ENCODE measurements at places on chromosomes 7 and 10. TPM values are rescaled to one million over a fixed set of nuclear protein-coding genes. Genes with fewer than 3 reads are reported as not detected.
A peak's percentile ranks its signal among the peaks of the same experiment; 100 is the strongest.

DNA sequence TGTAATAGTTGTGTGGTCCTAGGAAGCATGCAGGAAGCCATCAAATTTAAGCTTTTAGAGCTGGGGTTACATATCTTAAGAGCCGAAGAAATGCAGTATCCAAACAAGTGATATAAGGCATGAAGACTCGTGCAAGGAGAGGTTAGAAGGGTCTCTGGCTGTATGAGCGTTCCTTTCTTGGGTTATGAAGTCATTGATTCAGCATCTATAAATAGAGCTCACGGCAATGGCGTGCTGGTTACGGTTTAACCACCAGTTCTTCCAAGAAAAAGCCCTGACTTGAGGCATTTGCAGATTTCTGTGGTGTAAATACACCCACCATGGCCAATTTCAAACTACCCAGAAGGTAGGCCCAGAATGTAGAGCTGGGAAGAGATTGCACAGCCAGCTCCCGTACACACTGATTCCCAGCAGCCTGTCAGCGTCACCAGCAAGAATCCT lies 72.0 kb upstream of the KAT6B start:
- no peak for DNase-seq

- DNase-seq: peak; percentile 78
These were observed 163.8 kb downstream of the ELMO1 start for GRCh38 chr7:37284805-37285231.

GRCh38 chr7:45990276-45990675 lies 69.2 kb upstream of the IGFBP3 start:
- no peak for DNase-seq

- no peak for DNase-seq
These were observed 287.1 kb upstream of the C7orf33 start for GRCh38 chr7:148303295-148304082.

DNA sequence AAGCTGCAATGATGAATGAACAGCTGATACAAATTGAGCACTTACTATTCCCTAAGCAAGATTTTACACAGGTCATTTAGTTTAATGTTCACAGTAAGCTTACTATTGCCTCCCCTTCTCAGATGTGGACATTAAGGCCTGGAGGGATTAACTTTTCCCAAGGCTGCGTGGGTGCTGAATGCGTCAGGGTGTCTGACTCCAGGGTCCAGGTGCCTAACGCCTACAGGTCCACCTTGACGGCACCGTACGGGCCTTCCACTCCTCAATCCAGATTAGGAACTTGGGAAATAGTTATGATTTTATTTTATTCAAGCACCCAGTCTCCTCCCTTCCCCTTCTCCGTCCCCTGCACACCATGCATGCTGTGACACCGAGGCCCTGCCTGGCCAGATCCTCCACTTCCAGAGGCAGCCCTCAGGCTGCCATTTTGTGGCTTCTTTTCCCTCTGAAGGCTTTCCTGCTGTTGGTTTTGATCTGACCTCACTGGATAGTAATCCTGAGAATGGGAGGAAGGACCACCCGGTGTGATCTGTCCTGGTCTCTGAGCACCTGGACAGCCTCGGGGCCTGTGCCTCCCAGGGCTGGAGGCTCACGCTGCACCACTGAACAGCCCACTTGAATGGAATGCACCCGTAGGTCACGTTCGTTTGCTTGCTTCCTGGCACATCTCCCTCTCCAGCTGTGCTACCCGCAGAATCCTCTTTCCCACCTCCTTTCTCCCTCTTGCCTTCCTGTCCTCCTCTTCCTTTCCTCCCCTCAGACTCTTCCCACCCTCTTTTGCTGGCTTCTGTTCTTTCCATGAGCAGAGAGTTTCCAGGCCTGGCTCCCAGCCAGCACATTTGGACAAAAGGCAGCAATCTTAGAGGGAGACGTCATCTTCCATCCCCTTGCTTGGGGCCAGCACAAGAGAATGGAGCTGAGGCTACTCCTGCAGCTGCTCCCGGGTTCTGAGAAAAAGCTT lies 14.4 kb downstream of the DENND2A start:
- DNase-seq: peak; percentile 77

DNA sequence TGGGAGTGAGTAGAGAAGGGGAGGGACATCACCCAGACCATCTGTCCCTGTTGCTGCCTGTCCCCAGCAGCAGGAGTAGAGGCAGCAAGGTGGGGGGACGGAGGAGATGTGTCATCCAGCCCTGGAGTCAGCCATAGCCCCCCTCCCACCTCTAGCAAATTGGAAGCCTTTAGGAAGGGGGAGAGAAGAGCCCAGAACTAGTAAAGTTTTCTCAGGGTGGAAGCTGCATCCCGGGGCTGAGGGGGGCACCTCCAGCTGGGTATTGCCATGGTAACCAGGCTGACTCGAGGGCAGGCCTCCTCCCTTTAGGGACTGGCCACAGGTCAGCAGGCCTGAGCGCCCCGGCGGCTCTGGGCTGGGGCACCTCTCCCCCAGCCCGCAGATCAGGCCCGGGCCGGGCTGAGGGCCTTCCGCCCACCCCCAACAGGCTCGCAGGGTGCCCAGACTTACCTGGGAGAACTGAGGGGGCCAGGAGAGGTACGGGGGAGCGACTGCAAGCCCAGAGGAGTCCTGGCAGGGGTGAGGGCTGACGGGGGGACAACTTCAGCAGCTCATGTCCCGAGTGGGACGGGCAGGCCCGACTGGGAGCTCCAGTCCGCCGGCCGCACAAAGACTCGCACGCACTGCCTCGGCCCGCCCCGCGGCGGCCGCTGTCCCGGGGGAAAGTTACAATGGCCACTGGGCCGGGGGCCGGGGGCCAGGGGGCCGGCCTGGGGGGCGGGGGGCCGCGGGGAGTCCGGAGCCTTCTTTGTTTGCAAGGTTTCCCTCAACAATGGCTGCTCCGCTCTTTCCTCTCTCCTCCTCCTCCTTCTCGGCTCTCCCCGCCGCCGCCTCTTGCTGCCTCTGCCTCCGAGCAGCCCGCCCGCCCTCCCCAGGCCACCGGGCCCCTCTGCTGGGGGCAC lies 6.0 kb downstream of the LDB1 start:
- DNase-seq: peak; percentile 55

DNA sequence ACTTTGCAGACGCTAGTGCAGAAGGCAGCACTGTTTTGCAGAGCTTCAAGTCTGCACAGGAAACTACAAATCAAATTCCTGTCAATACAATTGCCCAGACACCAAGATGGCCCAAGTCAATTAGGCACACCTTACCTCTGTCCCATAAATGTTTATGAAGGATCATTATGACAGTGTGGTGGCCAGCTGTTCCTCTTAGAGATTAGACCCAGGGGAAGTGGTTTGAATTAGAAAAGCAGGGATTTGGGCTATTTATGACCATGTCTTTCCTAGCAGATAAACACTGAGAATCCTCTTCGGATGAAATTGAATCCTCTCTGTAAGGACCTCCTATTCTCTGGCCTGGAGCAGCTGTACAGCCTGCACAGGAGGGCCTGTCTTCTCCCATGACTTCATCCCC lies 9.9 kb upstream of the NEUROG3 start:
- DNase-seq: no peak

DNA sequence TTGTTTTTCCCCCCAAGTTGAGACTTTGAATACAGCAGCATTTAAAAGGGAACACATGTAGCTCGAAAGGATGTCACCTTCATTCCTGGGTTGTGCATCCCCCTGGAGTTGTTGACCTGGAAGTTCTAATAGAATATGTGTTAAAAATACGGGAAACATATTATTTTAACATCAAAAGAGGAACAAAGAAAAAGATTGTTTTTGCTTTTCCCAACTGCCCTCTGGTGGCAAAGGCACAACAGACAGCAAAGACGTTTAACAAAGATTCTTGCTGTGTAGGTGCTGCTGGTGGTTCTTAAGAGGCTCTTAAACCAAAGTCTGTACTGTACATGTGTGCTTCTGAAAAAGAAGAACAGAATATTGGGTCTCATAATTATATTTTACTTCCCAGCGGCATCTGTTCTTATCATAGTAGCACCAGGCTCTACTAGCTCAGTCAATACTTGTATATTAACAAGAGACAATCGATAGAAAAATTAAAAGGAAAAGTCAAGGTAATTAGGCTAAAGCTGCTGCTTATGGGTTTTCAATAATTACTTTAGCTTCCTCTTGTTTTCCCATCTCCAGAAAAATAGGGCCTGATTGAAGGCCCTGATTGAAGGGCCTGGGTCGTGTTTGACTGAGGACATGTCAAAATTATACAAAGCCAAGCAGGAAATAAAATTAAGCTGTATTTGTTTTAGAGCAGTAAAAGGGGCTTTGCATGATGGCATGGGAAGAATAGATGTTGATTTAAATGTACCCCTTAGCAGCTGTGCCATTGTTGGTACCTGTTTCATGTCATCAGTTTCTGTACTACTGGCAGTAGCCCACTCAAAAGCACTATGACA lies 384.2 kb upstream of the LRGUK start:
- DNase-seq: peak; percentile 59

DNA sequence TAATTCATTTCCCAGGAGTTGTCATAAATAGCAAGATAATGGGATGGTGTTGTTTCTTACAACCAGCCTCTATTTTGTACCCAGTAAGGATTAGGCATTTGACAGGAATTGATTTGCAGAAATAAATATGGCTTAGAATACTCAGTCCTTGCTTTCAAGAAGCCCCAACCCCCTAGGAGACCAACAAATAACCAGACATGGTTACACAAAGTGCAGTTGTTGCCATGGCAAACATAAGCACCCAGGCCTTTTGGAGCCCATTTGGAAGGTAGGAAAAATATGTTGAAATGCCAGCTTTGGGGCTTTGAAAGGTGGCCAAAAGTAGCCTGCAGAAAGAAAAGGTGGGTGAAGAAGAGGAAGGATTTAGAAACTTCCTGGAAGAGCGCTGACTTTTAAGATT lies 397.5 kb downstream of the CDC14C start:
- DNase-seq: no peak

GRCh38 chr7:20777377-20778062 lies 9.2 kb downstream of the SP8 start:
- peak; percentile 60 for DNase-seq

- DNase-seq: peak; percentile 84
These were observed 456.2 kb downstream of the REEP3 start for GRCh38 chr10:63977329-63977923.

DNA sequence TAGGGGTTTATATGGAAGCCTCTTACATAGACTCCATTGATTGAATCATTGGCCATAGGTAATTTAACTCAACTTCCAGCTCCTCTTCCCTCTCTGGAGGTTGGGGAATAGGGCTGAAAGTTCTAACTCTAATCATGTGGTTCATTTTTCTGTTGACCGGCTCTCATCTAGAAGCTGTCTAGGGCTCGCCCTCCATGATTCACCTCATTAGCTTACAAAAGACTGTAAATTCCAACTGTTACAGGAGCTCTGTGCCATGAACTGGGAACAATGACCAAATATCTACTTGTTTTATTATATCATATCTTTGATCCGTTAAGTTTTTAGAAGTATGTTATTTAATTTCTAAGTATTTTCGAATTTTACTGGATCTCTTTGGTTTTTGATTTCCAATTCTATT lies 263.0 kb downstream of the TCF7L2 start:
- DNase-seq: no peak

DNA sequence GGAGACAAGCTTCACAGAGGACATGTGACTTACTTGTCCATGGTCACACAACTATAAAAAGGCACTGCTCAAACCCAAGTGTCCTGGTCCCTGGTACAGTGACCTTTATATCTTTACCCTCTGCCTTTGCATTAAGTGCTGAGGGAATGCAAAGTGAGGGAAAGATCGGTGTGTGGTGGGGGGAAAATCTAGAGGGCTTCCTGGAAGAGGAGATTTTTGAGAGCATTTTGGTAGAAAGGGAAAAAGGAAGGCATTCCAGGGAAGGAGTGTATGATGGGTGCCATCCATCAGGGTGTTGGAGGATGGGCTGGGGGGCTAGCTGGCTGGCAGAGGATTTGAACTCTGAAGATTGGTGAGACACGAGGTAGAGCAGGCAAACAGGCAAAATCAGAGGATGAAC lies 9.3 kb downstream of the ZNF503 start:
- no peak for DNase-seq

DNA sequence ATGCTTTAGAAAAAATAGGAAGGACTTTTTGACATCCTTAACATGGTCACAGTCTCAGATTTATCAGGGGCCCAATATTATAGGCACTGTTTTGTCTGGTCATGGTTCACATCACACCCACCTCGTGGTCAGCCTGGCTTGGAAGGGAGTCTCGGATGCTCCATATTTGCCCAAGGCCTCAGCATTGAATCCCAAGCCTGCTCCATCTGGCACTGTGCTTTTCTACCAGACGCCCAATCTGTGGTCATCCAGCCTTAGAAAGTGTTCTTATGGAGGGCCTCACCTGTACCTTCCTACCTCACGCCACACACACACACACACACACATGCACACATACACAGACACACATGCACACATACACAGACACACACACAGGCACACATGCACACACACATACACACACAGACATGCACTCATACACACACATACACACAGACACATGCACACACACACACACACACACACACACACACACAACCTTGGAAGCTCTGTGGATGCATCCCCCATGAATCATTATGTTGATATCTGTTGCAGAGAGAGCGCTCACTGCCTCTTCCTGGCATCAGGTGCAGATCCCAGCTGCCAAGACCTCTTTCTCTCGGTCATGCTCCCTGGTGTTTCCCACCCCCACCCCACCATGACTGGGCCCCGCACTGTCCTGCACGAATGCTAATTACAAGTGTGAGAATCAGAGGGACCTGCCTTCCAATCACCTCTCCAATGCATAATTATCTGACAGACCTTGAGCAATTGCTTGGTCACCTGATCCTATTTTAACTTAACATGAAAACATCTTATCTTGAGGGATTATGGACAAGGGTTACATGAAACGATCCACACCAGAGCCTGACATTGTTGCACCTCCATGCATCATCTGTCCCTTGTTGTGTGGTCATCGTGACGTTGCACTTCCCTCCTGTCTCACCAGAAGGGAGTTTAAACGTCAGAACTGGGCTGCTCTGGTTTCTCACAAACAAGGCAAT lies 122.7 kb upstream of the TMEM72 start:
- no peak for DNase-seq

GRCh38 chr7:155145477-155146255 lies 75.5 kb downstream of the HTR5A start:
- DNase-seq: no peak

DNA sequence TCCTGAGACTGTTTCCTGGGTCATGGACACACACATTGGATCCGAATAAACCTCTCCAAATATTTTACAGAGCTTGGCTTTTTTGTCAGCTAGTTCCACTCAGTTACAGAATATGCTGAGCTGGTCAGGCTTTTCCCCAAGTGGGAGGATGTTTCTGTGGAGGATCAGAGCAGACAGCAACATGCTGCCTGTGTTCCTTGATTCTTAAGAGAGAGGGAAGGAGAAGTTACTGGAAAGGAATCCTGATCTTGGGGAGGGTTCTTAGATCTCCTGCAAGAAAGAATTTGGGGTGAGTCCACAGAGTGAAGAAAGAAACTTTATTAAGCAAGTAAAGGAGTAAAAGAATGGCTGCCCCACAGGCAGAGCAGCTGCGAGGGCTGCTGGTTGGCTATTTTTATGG lies 76.8 kb upstream of the RPA3 start:
- DNase-seq: no peak

GRCh38 chr10:29791773-29792172 lies 157.0 kb upstream of the SVIL start:
- no peak for DNase-seq

- no peak for DNase-seq
These were observed 12.2 kb downstream of the SSMEM1 start for GRCh38 chr7:130219871-130220270.

Gene ASZ1
- not detected for polyA plus RNA-seq

Gene C10orf71
- polyA plus RNA-seq: not detected

Gene CFAP43
- not detected for polyA plus RNA-seq

Gene CPA5
- polyA plus RNA-seq: not detected

Gene PNLIP
- not detected for polyA plus RNA-seq

Gene SAP25
- polyA plus RNA-seq: 3.8 TPM

Gene C7orf57
- polyA plus RNA-seq: 1.7 TPM

Gene SLC25A13
- 51.1 TPM for polyA plus RNA-seq

Gene TMEM178B
- 4.9 TPM for polyA plus RNA-seq

Gene LSM8
- polyA plus RNA-seq: 100 TPM

Gene RBM48
- 9.8 TPM for polyA plus RNA-seq

Gene ANKMY2
- polyA plus RNA-seq: 4.4 TPM

Gene UCMA
- 18.7 TPM for polyA plus RNA-seq
